NCI-H1694 (cell line): ENCODE measurements at places on chromosomes 3 and 15.

GRCh38 chr3:141087076-141087777 is 36.1 kb downstream of the SPSB4 start:
- DNase-seq: no peak

DNA sequence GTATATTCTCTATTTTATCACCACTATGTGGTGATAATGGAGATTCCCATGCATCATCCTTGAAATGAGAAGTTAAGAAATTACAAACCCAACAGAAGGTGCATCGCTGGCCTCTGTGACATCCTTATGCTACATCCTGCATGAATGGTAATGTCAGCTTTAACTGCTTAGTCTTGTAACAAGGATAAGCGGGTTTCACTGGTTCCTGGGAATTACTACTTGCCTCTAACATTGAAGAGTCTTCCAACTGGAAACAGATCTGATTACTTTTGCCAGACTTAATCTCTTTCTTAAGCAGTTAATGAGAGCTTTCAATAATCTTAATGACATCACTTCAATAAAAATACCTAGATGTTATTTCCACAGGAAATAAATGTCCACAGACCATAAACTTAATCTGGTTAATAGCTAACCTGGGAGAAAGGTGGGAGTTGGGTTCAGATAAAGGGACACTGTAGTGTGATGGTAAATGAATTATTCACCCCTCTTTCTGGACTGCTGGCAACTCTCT is 44.0 kb downstream of the FMN1 start:
- no peak for DNase-seq

- DNase-seq: no peak
Measured at GRCh38 chr3:15050405-15051092, 14.6 kb downstream of the MRPS25 start.

DNA sequence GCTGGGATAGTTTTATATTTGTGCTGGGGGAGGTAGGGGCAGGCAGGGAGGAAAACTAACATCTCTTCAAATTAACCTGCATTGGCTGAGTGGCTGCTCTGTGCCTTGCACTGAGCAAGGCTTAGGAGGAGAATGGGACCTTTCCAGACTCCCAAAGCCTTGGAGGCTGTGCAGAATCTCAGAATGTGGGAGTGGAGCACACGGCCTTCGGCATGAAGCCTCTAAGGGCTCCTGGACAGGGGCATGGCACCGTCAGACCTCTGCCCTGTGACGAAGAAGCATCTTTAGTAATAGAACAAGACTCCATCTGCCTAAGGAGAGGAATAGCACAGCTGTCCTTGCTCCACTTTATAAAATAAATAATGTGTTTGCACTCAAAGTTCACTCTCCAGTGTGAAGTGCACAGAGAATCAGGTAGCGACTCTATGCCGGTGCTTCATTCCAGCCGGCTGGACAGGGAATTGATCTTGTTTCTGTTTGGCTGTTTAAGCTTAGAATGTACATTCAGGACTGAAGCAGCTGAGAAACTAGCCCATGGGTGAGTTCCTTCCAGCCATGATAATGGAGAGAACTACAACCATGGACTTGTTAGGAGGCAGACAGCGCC is 228.5 kb upstream of the ADAMTS9 start:
- DNase-seq: no peak

DNA sequence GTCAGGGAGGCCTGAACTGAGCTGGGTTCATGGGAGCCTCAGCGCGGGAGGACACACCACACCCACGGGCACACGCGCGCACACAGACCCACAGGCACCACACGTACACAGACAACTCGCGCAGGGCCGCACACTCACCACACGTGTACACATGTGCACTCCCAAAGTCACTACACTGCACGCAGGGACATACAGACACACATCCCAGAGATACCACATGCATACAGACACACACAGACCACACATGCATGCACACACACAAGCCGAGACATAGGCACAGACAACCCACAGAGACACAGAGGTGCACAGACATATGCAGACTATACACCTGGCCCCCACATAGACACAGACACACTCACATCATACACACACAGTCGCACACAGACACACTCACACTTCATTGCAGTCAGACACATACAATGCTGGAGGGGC is 1.1 kb upstream of the MGLL start:
- DNase-seq: no peak

- DNase-seq: no peak
Measured at GRCh38 chr3:139448104-139448503, 28.2 kb downstream of the RBP2 start.

GRCh38 chr3:169879845-169880575 is 10.3 kb upstream of the LRRC31 start:
- DNase-seq: no peak

DNA sequence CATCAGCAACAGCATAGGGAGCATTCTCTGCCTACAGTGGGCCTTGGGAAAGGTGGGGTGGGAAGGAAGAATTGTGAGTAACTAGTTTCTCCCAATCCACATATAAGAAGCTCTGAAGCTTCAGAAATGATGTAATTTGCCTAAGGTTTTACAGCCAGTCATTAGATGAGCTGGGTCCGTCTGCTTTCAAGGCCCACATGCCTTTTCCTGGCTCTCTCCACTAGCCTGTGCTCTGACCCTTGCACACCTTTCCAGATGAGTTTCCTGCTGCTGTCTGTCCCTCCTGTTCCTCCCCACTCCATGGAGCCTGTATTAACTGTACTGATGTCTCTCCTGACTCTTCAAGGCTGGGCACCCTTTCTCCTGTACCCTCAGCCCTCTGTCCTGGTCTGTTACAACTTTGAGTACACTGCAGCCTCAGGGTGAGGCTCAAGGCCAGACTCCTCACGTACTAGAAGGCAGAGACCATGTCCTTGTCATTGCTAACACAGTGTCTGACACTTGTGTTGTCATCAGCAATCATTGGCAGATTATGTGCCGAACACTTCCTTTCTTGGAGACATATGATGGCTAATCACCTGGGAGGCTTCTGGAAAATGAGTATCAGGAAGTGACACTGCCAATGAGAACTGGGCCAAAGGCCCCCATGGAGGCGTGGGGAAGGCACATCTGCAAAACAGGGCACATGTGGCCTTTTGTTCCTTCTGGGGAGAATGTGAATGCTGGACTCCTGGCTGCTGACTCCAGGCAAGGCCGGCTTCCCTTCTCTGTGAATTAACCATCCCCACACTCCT is 6.6 kb downstream of the TM6SF1 start:
- DNase-seq: no peak

DNA sequence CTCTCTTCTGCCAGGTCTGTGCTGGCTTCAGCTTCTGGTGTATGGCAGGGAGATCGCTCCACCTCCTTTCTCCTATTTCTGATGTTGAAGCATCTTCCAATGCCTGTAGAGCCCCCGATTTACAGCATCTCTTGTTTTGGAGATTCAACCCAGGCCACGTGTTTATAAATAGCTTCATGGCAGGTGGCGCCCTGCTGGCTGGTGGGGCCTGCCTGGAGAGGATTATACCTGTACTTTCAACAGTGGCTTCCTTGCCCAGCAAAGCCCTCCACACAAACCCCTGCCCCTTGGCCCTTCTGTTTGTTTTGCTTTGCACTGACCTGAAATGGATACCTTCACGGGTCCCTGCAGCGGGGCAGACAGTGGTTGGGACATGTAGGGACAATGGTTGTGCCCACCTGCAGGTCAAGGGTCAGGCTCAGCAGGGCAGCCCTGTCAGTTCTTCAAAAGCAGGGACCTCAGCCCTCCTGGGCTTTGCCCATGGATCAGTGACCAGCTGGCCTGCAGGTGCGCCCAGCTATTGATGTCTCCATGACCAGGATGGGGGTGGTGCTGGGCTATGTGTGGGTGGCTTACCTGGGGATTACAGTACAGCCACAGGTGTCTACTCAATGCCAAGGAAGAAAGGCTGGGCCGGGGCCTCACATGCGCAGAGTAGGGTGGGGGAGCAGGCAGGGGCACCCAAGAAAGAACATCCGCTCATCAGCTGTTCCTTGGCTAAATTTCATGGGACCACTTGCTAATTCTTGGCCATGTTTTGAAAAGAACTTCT is 112.7 kb upstream of the PRR23C start:
- DNase-seq: no peak

- no peak for DNase-seq
Measured at GRCh38 chr15:52379395-52380106, 83.9 kb upstream of the MYO5C start.

GRCh38 chr15:44666210-44667038 is 3.0 kb upstream of the SPG11 start:
- no peak for DNase-seq

DNA sequence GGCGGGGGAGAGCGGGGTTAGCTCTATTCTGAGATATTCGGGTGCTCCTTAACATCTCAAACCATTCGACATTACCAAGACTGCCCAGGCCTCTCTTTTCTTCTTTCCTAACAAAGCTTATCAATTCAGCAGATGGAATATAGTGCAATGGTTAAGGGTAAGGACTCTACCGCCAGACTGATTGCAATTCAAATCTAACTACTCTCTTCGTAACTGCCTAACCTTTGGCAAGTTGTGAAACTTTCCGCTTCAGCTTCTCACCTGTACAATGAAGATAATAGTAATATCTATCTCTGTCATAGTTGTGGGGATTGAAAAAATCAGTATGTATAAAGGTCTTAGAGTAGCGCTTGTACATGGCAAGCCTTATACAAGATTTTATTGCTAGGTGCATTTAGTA is 972 bp downstream of the UBA5 start:
- DNase-seq: no peak

GRCh38 chr15:59548501-59549226 is 62.9 kb upstream of the GCNT3 start:
- no peak for DNase-seq

DNA sequence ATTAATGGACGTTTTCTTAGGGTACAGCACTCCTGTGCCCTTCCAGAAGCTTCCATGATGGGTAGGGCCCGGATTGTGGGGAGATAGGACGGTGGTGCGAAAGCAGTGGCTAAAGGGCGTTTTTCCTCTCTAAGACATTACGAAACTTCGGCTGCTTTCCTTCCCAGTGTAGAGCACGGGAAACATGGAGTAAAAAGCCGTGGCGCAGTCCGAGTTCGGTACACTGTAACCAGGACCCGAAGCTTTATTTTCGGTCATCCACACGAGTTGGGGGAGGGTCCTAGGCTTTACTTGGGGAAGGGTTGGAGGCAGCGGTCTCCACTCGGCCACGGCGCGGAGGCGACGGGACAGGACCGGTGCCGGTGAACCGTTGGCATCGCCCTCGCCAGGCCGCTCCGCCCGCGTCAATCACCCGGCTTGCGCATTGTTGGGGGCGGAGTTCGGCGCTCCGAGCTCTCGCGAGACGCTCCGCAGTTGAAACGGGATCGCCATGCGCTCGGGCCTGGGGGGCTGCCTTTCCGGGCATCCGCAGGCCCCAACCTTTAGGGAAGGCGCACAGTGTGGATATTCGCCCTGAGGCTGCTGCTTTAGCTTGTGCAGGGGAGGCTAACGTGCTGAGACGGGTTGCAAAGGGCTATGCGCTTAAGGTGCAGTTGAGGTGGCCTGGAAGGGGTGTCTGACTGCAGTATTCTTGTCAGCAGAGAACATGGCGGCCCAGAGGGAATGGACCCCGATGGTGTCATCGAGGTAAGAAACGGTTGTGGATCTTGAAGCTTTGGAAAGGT is 546 bp downstream of the EIF4A2 start:
- no peak for DNase-seq

DNA sequence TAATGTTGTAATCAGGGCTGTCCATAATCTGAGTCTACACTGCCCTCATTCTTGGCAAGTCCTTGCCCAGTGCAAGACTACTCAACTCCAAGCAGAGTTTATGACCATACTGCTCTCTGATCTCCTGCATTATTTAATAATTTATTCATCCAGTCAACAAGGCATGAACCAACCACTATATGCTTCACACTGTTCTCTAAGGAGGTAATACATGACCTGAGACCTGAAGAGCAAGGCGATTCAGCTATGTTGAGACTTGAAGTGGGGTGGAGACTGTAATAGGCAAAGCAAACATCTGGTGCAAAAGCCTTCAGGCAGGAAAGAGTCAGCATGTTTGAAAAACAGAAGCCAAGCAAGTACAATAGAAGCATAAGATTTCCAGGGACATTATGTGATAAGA is 1362.8 kb downstream of the ROBO2 start:
- DNase-seq: no peak

DNA sequence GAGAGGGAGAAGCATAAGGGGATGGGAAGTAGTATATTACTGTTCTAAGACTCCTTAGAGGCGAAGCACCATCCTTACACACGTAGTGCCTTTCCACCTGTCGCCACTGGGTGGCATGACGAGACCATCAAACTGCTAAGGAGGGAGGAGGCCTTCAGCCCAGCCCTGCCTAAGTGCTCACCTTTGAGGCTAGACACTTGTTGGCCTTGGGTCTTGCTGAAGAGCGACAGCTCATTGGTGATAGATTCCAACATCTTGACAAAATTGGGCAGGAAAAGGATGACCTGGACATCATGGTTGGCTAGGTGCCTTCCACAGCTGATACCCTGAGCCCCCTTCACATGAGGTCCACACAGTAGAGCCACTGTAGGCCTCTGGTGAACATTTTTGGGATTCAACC is 19.6 kb downstream of the CLK3 start:
- peak; percentile 34 for DNase-seq

GRCh38 chr3:152793969-152794368 is 41.0 kb upstream of the P2RY1 start:
- no peak for DNase-seq

GRCh38 chr15:31831596-31831995 is 198.7 kb upstream of the CHRNA7 start:
- DNase-seq: no peak

GRCh38 chr3:193984876-193985275 is 151.1 kb upstream of the HES1 start:
- DNase-seq: no peak

DNA sequence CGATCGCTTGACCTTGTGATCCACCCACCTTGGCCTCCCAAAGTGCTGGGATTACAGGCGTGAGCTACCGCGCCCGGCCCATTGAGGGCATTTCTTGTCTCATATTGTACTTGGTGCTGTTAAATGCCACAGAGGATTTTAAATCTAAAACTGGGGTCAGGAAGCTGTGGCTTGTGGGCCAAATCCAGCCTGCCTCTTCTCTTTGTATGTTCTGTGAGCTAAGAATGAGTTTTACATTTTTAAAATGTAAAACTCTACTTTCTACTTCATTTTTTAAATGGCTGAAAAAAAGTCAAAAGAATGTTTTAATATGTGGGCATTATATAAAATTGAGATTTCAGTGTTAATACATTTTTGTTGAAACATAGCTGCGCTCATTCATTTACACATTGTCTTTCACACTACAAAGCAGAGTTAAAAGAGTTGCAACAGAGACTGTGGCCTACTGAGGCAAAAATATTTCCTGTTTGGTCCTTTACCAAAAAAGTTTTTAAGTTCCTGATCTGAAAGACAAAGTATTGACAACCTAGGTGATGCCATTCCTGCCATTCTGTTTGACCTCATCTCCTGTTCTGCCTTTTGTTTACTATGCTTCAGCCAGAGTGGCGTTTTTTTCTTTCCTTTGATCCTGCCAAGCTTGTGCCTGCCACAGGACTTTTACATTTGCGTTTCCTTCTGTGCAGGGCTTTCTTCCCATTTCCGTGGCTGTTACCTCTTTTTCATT is 50.4 kb downstream of the PDCD6IP start:
- no peak for DNase-seq
